ENCODE measurements at places on chromosomes 3 and 15.
A peak's percentile ranks its signal among the peaks of the same experiment; 100 is the strongest.

DNA sequence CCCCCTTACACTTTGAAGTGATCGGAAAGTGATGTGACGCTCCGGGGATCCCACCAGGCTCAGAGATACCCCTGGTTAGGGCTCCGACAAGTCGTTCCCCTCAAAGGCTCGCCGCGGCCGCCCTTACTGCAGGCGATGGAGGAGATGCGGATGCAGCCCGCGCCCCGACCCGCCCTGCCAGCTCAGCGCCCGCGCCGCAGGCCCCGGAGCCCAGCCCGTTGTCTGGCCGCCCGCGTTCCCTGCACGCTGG is 228 bp downstream of the GLT8D1 start:
- H3K27ac ChIP-seq, result peak overlapping the region; percentile 68
- H3K4me3 ChIP-seq, result peak overlapping the region; percentile 82
- H3K27me3 ChIP-seq, result no peaks in the 10 kb centered on the region
- H3K4me1 ChIP-seq, result peaks cover 22% of the 10 kb centered on the region
- DNase-seq, result no peak

- no peaks in the 10 kb centered on the region for H3K4me1 ChIP-seq
- H3K27me3 ChIP-seq, result no peaks in the 10 kb centered on the region
- H3K4me3 ChIP-seq, result no peak overlapping the region
- no peak for DNase-seq
- no peak overlapping the region for H3K27ac ChIP-seq
These were observed 117.4 kb downstream of the EFHB start for GRCh38 chr3:19816631-19817030.

- DNase-seq, result no peak
- H3K27ac ChIP-seq, result no peak overlapping the region
- no peak overlapping the region for H3K4me3 ChIP-seq
- H3K36me3 ChIP-seq, result no peaks in the 10 kb centered on the region
These were observed 40.0 kb upstream of the MCF2L2 start for GRCh38 chr3:183468424-183468823.

GRCh38 chr15:72182673-72183072 is 14.9 kb downstream of the GRAMD2A start:
- H3K4me3 ChIP-seq, result no peak overlapping the region
- H3K4me1 ChIP-seq, result peaks cover 10% of the 10 kb centered on the region
- H3K27me3 ChIP-seq, result peaks cover 17% of the 10 kb centered on the region
- DNase-seq, result no peak
- no peaks in the 10 kb centered on the region for H3K36me3 ChIP-seq
- H3K27ac ChIP-seq, result no peak overlapping the region

- no peaks in the 10 kb centered on the region for H3K36me3 ChIP-seq
- no peaks in the 10 kb centered on the region for H3K4me1 ChIP-seq
- H3K27me3 ChIP-seq, result no peaks in the 10 kb centered on the region
- no peak for DNase-seq
- H3K27ac ChIP-seq, result no peak overlapping the region
These were observed 11.6 kb upstream of the SEMA5B start for GRCh38 chr3:123039178-123039577.

GRCh38 chr3:80213086-80213485 is 445.3 kb upstream of the ROBO1 start:
- H3K27me3 ChIP-seq, result no peaks in the 10 kb centered on the region
- no peak overlapping the region for H3K4me3 ChIP-seq
- no peaks in the 10 kb centered on the region for H3K4me1 ChIP-seq
- no peaks in the 10 kb centered on the region for H3K36me3 ChIP-seq

- H3K27ac ChIP-seq, result no peak overlapping the region
- no peaks in the 10 kb centered on the region for H3K36me3 ChIP-seq
- H3K4me1 ChIP-seq, result no peaks in the 10 kb centered on the region
- H3K4me3 ChIP-seq, result no peak overlapping the region
These were observed 1036.1 kb downstream of the MCTP2 start for GRCh38 chr15:95267481-95267880.

- peak overlapping the region; percentile 70 for H3K4me3 ChIP-seq
- peaks cover 4% of the 10 kb centered on the region for H3K4me1 ChIP-seq
- DNase-seq, result peak; percentile 78
These were observed 567 bp downstream of the PFN2 start for GRCh38 chr3:149969940-149970715.

DNA sequence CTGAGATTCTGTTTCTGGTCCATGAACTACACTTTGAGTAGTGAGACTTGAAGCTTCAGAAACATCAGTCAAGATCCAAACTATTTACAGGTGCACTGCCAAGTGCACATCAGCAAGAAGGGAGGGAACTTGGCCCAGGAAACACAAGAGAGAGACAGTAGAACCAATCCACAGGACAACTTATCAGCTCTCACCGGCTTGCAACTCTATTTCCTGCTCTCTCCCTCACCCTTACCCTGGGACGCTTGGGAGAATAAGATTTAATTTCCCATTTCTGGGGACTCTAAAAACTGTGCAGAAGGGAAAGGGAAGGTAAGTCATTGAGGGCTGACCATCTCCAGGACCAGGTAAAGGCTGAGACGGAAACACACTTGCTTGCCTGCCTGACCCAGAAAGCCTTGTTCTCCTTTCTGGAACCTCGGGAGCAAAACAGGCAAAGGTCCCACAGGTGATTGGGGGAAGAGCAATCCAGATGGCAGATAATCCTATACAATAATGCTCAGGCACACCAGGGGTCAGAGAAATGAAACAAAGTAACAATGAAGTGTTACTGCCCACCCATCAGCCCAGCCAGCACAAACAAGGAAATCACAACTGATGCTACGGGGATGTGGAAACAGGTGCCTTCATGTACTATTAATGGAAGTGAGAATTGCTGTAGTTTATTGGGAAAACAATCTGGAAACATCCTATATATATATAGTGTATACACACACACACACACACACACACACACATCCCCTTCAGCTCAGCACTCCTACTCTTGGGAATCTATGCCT is 154.4 kb downstream of the XXYLT1 start:
- no peak overlapping the region for H3K27ac ChIP-seq
- H3K27me3 ChIP-seq, result no peaks in the 10 kb centered on the region
- DNase-seq, result no peak

DNA sequence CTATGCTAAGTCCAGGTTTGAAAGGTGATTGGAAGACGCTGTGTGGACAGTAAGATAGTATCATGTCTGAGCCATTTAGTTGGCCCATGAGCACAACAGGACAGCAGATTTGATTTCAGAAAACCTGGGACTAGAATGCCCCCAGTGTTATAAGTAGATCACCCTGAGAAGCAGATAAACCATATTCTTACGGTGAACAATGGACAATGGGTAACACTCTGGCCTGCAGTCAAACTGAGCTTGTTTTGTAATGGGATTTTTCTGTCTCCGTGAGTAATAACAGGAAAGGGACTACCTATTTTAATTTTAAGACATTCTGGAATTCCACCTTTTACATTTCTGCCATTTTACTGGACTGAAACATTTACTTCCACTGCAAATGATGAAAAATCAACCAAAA is 71.5 kb downstream of the LDHAL6B start:
- H3K4me3 ChIP-seq, result no peak overlapping the region
- H3K27ac ChIP-seq, result no peak overlapping the region
- H3K4me1 ChIP-seq, result no peaks in the 10 kb centered on the region
- no peaks in the 10 kb centered on the region for H3K36me3 ChIP-seq
- DNase-seq, result no peak

- H3K4me1 ChIP-seq, result no peaks in the 10 kb centered on the region
- H3K4me3 ChIP-seq, result no peak overlapping the region
These were observed 11.2 kb upstream of the MED12L start for GRCh38 chr3:151074256-151074655.

GRCh38 chr15:57662091-57662744 is 44.3 kb upstream of the POLR2M start:
- H3K36me3 ChIP-seq, result no peaks in the 10 kb centered on the region
- peaks cover 3% of the 10 kb centered on the region for H3K27me3 ChIP-seq
- no peak overlapping the region for H3K27ac ChIP-seq
- no peak overlapping the region for H3K4me3 ChIP-seq
- H3K4me1 ChIP-seq, result no peaks in the 10 kb centered on the region

DNA sequence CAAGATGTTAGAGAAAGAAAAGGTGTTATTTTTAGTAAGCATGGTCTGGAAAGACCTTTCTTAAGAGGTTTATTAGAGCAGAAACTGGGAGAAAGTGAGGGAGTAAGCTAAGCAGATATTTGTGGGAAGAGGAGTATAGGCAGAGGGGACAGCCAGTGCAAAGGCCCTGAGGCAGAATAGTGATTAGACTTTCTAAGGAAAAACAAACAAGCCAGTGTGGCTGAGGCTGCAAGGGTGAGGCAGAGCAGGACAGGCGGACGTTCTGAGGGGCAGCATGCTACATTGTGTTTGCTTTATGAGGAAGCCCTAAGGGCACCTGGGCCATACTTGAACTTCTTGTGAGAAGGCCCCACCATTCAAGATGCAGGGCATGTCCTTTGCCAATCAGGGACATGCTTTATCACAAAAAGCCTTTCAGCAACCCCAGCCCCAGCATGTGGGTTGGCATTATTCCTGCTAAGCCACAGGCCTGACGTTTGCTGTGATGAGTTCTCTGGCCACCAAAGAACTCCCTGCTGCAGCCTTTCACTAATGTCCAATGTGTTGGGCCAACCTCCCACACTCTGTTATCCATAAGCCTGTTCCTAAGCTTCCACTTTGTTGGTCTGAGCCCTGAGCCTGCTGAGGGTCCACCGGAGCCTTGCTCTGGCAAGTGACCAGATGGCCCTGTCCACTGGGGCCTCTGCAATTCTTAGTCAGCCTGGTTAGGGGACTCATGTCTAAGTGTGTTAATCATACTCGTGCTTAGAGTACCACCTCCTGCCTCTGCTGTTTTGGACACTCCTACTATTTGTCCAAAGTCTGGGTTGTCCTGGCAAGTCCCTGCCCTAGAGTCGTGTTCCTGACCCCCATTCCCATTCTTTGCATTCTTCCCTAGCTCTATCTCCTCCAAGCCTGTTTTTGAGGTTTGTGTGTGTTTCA is 209.9 kb upstream of the CTNNB1 start:
- no peaks in the 10 kb centered on the region for H3K36me3 ChIP-seq
- peaks cover 2% of the 10 kb centered on the region for H3K27me3 ChIP-seq
- DNase-seq, result no peak
- H3K4me1 ChIP-seq, result no peaks in the 10 kb centered on the region
- H3K27ac ChIP-seq, result no peak overlapping the region

DNA sequence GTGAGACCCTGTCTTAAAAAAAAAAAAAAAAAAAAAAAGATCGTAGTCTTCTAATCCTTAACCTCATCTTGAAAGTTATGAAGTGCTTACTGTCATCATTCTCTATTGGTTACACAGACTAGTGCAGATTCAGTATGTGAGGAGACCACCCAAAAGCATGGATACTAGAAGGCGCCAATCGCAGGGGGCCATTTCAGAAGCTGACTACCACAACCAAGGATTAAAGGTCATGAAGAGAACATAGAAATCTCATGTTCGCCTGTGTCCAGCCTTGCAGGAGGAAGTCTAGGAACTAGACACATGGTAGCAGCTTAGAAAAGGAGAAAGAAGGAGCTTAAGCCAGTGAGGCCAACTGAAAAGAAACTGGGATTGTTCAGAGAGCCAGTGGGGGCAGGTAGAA is 207.8 kb downstream of the THSD4 start:
- no peaks in the 10 kb centered on the region for H3K36me3 ChIP-seq
- H3K4me3 ChIP-seq, result no peak overlapping the region
- no peak overlapping the region for H3K27ac ChIP-seq
- DNase-seq, result no peak
- H3K4me1 ChIP-seq, result no peaks in the 10 kb centered on the region
- H3K27me3 ChIP-seq, result no peaks in the 10 kb centered on the region

DNA sequence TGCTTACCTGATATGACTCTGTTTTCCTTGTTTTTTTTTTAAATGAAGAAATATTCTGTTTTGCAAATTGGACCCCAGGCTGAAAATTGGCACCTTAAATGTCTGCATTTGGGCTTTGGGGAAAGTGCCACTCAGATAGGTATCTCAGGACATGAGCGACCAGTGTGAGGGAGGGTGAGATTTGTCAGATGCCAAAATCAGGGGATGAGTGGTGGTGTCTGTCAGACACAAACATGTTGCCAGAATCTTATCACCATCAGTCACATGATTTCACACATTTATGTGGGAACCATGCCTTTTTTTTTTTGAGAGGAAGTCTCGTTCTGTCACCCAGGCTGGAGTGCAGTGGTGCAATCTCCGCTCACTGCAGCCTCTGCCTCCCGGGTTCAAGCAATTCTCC is 75.6 kb upstream of the OSBPL11 start:
- H3K27ac ChIP-seq, result no peak overlapping the region
- H3K4me3 ChIP-seq, result no peak overlapping the region
- no peaks in the 10 kb centered on the region for H3K27me3 ChIP-seq
- H3K36me3 ChIP-seq, result no peaks in the 10 kb centered on the region

DNA sequence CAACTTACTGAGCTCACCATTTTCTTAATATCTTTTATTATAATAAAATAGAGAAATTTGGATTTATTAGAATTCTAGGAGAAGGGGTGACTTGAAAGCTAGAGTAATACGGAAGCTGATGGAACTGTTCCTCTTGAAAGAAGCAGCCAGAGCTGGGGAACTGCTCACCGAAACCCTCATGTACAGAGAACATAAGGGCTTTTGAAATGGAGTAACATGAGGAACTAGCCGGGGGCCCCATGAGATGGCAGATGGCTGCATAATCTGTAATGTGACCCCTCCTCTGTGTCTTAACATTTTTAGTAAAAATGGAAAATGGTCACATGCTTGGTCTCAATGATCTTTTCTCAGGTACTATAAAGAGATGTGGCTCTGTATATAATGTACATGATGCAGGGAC is 15.7 kb upstream of the DYNC1LI1 start:
- no peaks in the 10 kb centered on the region for H3K36me3 ChIP-seq
- no peaks in the 10 kb centered on the region for H3K27me3 ChIP-seq
- H3K4me3 ChIP-seq, result no peak overlapping the region
- no peak overlapping the region for H3K27ac ChIP-seq

- peaks cover 20% of the 10 kb centered on the region for H3K4me1 ChIP-seq
- no peaks in the 10 kb centered on the region for H3K36me3 ChIP-seq
- H3K27me3 ChIP-seq, result no peaks in the 10 kb centered on the region
- DNase-seq, result peak; percentile 65
- peak overlapping the region; percentile 99 for H3K27ac ChIP-seq
These were observed 2.0 kb downstream of the XRN1 start for GRCh38 chr3:142445816-142446254.

DNA sequence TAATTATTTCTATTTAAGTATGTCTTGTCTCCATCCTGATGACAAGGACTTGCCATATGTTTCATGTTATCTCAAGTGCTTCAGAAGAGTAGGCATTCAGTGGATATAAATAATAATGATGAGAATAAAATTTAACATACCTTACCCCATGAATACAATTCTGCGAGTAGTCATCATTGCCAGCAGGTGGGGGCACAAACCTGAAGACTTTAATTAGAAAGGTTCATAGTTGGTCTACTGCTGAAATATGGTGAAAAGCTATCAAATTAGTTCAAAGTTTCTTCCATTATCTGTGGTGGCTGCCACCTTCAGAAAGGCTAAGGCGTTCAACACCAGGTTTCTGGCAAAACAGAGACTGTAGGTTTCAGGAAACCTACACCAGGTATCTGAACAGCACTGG is 100.9 kb downstream of the P3H2 start:
- H3K4me1 ChIP-seq, result peaks cover 7% of the 10 kb centered on the region
- DNase-seq, result peak; percentile 26
- no peaks in the 10 kb centered on the region for H3K27me3 ChIP-seq
- H3K27ac ChIP-seq, result no peak overlapping the region

GRCh38 chr3:135226057-135226456 is 431.0 kb downstream of the EPHB1 start:
- DNase-seq, result peak; percentile 75
- H3K27ac ChIP-seq, result no peak overlapping the region
- no peaks in the 10 kb centered on the region for H3K36me3 ChIP-seq
- no peaks in the 10 kb centered on the region for H3K4me1 ChIP-seq
- H3K27me3 ChIP-seq, result no peaks in the 10 kb centered on the region

GRCh38 chr3:151085227-151085888 is at the start of gene MED12L:
TSS of gene MED12L (plus strand) at chr3:151085664. CDS start at chr3:151086927, 1,263 bp downstream.
- H3K27me3 ChIP-seq, result no peaks in the 10 kb centered on the region
- H3K4me3 ChIP-seq, result peak within 1 kb of the TSS; percentile 74

Data from common myeloid progenitor, CD34-positive (primary cell).